CD4-positive, alpha-beta T cell treated with Interleukin-2 at 100 ng/mL for 4 hours (primary cell): ENCODE measurements at places on chromosomes 1 and 21.

DNA sequence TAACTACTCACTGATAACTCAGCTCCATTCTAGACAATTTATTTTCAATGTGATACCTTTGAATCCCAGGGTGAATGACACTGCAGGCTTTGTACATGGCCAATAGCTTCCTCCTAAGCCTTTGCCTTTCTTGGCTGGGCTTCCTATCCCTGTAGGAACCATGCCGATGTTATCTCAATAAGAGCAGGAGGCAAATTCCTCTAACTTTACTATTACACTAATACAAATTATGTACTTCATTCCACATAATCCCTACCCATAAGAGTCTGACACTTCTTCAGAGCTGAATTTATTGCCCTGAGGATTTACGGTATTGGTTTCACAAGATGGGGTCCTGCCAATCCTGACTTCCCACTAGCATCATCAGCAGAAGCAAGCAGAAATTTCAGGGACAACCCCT lies 14.0 kb downstream of the TGFBR3 start:
- no peak for DNase-seq

DNA sequence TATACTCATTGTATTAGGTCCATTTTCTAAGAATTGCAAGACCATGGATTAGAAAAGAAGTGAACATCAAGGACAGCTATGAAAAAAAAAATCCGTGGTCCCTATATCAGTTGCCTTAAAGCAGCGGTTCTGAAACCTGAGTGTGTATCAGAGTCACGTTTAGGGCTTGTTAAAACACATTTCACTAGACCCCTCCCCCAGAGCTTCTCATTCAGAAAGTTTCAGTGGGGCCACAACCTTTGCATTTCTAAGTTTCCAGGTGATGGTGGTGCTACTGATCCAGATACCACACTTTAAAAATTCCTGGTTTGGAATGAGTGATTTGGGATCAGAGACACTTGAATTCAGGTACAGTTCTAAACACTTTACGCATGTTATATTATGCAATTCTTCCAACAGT lies 96.1 kb upstream of the PRMT6 start:
- DNase-seq, result no peak

DNA sequence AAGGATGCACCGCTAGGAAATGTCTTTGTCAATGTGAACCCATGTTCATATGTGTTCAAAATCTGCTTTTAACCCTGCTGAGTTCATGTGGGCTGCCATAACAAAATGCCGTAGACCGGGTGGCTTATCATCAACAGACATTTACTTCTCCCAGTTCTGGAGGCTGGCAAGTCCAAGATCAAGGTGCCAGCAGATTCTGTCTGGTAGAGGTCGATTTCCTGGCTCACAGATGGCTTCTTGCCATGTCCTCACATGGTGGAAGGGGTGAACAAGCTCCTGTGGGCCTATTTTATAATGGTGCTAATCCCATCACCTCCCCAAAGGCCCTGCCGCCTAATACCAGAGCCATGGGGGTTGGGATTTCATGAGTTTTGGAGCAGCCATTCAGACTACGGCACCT lies 4.6 kb upstream of the CDCP2 start:
- DNase-seq, result no peak

DNA sequence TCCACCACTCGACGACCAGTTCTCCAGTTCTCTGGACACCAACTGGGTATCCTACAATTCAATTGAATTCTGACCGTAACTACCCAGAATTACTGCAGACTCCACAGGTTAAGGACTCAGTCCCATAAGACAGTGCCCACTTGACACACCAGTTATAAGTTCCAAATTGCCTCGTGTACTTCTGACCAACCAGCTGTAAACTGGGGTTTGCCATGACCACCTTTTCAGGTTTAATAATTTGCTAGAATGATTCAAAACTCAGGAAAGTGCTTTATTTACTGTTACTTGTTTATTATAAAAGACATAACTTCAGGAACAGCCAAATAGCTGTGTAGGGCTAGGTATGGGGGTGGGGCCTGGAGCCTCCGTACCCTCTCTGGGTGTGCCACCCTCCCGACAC lies 15.3 kb downstream of the NUDC start:
- no peak for DNase-seq

- DNase-seq, result no peak
Measured at GRCh38 chr1:204530932-204531331, 14.7 kb downstream of the MDM4 start.

DNA sequence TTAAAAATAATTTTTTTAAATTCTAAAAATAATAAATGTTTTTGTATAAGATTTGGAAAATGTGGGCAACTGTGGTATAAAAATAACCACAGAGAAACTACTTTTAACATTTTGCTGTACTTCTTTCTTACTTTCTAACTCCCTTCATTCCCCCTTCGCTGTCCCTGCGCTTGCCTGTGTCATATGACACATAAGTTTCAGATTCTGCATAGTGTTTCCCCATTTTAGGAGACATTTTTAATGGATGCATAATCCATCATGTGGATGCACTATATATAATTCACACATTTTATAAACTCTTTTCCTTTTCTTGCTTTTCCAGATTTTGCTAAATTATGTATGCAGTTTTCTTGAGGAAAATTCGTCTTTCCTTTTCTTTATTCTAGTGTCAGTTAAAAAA lies 16.3 kb downstream of the ATG4C start:
- no peak for DNase-seq

DNA sequence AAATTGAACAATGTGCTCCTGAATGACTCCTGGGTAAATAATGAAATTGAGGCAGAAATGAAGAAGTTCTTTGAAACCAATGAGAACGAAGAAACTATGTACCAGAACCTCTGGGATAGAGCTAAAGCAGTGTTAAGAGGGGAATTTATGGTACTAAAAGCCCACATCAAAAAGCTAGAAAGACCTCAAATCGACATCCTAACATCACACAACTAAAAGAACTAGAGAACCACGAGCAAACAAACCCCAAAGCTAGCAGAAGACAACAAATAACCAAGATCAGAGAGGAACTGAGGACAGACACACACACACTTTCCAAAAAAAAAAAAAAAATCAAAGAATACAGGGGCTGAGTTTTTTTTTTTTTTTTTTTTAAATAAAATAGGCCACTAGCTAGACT lies 564.2 kb downstream of the SMYD3 start:
- DNase-seq, result no peak

- DNase-seq, result no peak
Measured at GRCh38 chr1:150537732-150538684, 11.2 kb upstream of the ADAMTSL4 start.

- DNase-seq, result no peak
Measured at GRCh38 chr1:2783069-2783434, 18.4 kb downstream of the TTC34 start.

GRCh38 chr1:192140382-192140781 lies 17.9 kb upstream of the RGS18 start:
- DNase-seq, result no peak

DNA sequence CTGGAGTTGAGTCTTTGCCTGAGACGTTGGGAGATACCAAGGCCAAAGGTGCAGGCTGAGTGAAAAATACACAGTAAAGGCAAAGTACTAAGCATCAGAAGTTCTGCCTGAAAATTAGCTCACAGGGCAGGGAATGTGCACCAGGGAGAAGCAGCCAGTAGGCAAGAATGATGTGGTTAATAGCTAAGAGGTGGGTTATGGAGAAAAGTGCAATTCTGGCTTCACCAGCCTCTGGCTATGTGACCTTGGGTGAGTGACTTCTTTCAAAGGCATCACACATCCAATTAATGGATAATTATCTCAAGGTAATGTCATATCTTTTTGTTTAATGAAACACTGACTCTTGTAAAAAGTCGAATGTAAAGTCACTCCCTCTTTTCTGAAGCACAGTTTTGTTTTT lies 230.7 kb upstream of the FGGY start:
- no peak for DNase-seq

DNA sequence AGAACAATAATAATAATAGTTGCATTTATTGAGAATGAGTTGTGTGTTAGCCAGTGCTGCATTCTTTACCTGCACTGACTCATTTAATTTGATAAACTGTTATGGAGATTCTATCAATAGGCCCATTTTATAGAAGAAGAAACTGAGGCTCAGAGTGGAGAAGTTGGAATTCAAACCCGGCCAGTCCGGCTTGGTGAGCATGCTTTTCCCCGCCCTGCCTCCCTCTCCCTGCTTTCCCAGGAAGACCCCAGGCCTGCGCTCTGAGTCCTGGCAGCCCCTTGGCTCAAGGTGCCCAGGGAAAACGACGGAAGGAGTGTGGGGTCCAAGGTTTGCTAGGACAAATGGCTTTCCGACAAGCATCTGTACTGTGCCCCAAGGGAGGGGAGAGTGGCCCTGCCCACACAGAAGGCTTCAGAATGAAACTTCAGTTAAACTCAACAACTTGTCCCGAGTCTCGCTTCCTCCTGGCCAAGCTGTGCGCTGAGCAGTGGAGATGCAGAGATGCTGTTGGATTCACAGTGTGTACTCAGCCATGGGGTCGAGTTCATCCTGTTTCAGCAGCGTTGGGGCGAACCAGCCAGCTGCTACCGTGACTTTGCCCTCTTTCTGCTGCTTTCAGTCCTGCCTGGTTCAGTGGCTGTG lies 23.3 kb upstream of the PADI6 start:
- no peak for DNase-seq

DNA sequence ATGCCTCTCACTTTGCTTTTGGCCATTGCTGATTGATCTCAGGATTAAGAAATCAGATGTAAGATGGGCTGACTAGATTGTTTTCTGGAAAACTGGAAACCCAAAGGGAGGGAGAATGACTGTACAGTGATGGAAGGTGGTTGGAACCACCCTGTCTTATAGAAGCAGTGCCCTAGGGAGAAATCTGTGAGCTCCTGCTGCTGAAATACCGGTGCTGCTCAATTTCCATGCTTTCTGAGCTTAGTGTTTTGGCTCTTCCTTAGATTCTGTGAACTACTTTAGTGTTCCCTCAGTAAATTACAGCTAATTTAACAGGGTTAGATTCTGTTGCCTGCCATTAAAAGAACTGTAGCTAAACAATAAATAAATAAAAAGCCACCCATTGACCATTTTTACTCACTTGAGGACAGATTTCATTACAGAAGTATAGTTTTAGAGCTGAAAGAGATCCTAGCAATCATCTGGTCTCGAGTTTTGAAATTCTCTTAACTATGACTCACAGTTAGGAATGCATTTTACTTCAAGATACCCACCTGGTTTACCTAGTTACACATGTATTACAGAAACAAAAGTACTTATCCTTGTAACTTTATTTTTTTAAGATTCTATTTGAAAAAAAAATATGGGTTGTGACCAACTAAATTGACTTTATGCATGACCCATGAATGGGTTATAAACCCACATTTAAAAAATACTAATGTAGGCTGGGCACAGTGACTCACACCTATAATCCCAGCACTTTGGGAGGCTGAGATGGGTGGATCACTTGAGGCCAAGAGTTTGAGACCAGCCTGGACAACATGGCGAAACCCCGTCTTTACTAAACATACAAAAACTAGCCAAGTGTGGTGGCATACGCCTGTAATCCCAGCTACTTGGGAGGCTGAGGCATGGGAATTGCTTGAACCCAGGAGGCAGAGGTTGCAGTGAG lies 33.2 kb downstream of the CAMSAP2 start:
- no peak for DNase-seq

- DNase-seq, result no peak
Measured at GRCh38 chr1:202186327-202186726, 7.3 kb upstream of the LGR6 start.

DNA sequence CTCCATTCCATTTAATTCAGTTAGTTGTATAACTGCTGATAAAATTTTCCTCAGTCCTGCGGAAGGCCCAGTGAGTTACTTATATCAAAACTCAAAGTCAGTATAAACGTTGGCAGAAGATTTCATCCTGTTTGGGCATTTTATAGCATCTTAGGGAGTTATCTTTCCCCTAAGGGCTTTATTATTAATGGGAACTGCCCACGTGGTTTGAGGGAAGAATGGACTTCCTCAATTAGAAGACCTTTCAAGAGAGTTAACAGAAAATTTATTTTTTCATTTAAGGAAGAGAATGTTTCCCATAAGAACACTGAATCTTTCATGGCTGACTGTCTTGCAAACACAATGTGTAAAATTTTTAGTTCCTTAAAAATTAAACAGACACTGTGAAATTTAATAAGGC lies 400.1 kb downstream of the NEGR1 start:
- DNase-seq, result no peak

DNA sequence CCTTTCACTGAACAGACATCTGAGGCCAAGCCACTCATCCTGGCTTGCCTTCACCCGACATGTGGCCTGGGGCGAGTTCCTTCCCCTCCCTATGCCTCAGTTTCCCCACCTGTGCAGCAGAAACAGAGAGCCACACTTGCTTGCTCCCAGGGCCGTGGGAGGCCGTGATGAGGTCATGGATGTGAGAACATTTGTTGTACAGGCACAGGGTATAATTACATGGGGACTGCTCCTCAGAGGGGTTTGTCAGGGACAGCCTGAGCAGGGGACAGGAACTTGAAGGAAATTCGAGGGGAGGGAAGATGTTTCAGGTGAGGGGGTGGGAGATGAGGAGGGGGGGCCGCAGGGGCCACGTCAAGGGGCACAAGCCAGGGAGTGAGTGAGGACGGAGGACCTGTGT lies 56.1 kb downstream of the ALPL start:
- DNase-seq, result no peak

- no peak for DNase-seq
Measured at GRCh38 chr1:3360646-3361257, 93.7 kb upstream of the ARHGEF16 start.

GRCh38 chr21:38819051-38819718 lies 13.5 kb downstream of the ETS2 start:
- DNase-seq, result no peak

DNA sequence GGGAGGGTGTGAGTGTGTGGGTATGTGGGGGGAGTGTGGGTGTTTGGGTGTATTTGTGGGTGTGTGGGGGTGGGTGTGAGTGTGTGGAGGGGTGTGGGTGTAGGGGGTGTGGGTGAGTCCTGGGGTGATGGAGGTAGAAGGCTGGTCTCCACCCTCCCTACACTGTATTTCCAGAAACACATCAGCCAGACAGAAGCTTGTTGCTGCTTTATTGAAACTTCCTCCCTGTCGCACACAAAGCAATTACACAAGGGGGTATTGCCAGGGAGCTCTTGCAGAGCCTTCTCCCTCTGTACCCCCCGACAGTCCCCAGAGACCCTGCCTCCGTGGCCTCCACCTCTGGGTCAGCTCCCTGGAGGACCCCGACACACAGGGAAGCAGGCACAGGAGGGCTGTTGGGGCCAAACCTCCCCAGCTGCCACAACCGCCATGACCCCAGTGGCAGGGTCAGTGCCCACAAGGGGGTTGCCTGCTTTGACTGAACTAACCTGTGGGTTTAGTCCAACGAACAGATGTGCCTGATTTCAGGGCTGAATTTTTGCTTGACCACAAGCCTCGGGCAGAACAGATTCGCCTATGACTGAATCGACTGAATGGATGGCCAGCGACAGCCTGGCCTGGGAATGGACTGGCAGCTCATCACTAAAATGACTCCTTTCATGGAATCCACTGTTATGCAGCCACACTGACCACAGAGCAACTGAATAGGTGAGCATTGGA lies 9.1 kb upstream of the MATN1 start:
- DNase-seq, result no peak

DNA sequence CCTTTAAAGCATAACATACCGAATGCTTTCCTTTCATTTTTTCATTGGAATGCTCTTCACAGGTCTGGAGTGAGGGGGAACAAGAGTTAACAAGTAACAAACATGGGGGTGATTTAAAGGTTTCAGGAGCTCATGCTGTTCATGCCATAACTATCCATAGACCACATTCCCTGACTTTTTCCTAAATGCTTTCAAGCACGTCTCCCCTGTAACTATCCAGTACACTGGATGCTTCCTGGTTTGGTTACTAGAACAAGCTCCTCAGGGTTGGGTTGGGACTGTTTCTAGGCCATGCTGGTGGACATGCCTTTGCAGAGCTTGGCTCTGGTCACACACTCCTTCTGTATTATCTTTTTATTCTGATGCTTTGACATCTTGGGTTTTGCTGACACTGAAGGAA lies 38.6 kb downstream of the KCNK1 start:
- DNase-seq, result no peak

- no peak for DNase-seq
Measured at GRCh38 chr1:113663165-113663951, 95.9 kb downstream of the PHTF1 start.
